EH (cell line): ENCODE measurements at places on chromosomes 12 and 14.
A peak's percentile ranks its signal among the peaks of the same experiment; 100 is the strongest.

- DNase-seq: no peak
Measured at GRCh38 chr12:124515981-124516380, 51.4 kb downstream of the NCOR2 start.

- DNase-seq: peak; percentile 34
Measured at GRCh38 chr12:64450711-64451486, 1.0 kb upstream of the TBK1 start.

- DNase-seq: no peak
Measured at GRCh38 chr12:12996209-12996608, 3.9 kb downstream of the HEBP1 start.

DNA sequence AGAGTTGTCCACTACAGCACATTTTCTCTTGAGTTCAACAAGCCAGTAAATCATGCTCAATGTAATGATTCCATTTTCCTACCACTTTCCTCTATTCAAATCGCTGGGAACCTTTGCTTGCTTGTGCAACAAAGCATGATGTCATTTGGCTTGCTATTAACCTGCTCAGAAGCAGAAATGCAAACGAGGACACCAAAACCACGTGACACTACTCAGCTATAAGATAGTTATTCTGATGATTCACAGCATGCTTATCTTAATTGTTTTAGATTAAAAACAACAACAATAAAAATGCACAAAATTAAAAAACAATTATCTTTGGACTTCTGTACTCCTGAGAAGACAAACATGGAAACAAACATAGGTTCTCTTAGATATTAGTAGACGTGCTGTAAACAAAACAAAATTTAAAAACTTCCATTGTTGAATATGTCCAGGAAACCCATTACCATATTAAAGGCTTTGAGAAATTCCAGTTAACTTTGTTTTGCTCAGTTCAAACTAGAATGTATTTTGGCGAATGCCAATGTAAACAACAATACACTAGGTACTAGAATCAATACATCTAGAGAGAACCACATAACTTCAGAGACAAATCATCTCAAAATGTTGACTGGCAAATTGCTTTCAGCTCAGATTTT is 77.5 kb upstream of the KRAS start:
- DNase-seq: peak; percentile 40

DNA sequence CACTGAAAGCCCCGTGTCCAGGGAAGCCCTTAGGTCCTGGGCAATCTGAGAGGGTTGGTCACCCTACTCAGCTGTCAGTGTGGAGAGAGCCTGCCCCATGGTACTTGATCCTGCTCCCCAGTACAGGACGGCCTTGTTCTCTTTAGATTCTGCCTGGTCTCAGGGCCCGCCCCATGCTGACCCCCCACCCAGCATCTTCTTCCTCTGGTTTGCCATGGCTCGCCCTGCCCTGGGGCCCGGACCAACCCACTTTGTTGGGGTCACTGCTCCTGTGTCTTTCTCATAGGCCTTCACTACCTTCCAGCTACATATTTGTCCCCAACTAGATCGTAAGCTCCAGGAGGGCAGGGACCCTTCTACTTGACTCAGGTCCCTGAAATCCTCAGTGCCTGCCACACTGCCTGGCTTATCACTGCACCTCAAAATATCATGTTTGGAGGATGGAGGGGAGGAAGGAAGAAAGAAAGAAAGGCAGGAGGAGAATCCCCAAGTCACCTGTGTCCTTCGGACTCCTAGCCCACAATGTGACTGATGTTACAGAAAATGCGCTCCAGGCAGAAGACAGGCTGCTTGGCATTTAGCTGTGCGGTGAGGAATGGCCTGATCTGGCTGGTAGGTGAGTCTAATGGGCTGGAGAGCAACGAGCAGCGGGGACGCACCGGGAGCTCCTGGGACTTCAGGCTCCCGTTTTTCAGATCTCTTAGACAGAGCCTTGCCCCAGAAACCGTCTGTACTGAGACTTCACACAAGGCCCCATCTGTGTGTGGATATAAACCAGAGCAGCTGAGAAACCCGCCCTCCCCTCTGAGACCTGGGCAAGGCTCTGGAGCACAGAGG is 66.1 kb downstream of the C14orf132 start:
- DNase-seq: no peak

DNA sequence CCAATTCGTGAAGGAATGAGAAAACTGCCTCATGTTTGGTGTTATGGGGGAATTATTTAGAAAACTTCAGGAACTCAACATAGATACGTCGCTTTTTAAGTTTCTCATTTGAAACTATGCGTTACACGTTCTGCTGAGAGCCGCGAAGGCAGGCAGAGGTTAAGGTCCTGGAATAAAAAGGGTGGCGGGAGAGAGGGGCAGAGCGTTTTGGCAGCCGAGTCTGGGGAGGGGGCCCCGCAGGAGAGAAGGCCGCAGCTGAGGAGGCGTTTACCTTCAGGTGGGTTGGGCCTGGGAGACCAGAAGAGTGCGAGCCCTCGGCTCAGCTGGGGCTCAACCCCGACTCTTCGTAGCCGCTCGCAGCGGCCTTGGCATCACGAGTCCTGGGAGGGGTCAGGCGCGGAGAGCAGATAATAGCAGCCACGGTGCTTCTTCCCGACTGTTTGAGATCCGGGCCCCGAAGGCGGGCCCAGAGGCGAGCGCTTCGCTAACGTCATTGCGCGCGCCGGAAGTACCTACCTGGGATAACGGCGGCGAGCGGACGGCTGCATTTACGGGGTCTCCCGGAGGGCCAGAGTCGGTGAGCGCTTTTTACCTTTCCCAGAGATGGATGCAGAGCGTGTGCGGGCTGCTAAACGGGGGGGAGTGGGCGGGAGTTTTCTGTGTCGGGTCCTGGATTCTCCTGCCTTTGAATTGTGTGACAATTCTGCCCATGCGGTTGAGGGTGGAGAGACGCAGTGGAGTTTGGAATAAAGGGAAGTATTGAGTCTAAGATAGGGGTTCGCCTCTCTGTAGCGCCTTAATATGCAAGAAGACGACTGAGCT is at the start of the genes PPHLN1 and ZCRB1:
Gene PPHLN1, plus strand, starts transcription at position 515 of the 822 bp plus-strand sequence. CDS start 9,736 bp downstream, outside the sequence.
Gene ZCRB1, minus strand, starts transcription at position 442 of the 822 bp plus-strand sequence. CDS start 1,992 bp downstream, outside the sequence.
- peak; percentile 83 for DNase-seq
